Gastroesophageal sphincter (tissue), 4 donors: ENCODE measurements at places on chromosomes 6 and 20. TPM values are rescaled to one million over a fixed set of nuclear protein-coding genes. Genes with fewer than 3 reads are reported as not detected.

- ATAC-seq, result peak; percentile 72
Observed at GRCh38 chr6:35302604-35303241, 5.1 kb downstream of the DEF6 start.

DNA sequence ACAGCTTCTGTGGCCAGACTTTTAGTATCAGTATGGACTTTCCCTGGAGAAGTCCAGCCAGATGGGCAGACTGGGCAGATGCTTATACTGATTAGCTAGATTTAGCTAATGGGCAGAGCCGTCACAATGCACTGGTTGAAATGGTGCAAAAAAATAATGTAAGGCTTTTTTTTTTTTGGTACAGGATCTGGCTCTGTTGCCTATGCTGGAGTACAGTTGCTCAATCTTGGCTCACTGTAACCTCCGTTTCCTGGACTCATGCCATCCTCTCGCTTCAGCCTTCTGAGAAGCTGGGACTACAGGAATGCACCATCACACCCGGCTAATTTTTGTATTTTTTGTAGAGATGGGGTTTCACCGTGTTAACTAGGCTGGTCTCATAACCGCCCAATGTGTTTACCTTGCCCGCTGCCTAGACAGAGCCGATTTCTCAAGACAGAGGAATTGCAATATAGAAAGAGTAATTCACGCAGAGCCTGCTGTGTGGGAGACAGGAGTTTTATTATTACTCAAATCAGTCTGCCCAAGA is 16.4 kb upstream of the KIFC1 start:
- peak; percentile 93 for ATAC-seq

DNA sequence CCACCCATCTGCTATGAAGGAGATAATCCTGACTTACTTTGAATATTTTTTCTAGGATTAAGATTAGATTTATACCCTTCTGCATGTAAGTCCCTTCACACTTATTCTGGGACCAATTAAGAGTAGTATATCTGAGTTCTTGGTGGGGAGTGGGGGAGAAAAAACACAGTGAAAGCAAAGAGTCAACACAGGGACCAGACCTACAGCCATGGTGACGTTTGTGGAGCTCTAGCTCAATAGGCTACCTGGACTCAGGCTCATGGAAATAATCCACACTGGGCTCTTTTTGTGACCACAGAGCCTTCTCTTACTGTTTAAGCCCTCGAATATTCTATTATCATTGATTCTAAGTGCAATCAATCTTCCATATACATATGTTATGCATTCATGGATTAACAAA is 491.4 kb downstream of the LMBRD1 start:
- no peak for ATAC-seq

DNA sequence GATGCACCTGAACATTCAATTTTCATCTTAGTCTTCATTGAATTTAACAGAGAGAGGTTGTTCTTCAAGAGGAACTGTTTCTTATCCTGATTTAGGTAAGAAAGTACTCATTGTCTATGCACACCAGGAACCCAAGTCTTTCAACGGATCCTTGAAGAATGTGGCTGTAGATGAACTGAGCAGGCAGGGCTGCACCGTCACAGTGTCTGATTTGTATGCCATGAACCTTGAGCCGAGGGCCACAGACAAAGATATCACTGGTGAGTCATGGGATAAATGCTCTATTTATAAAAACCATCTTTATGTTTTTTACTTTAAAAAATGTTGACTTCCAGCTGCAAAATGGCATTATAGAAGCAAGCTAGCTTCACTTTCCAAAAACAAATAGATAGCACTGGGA is 10.2 kb downstream of the NQO2 start:
- ATAC-seq, result no peak

GRCh38 chr20:53844259-53844658 is 226.1 kb downstream of the BCAS1 start:
- no peak for ATAC-seq

- no peak for ATAC-seq
Observed at GRCh38 chr6:42460883-42461282, 9.2 kb upstream of the TRERF1 start.

GRCh38 chr6:72250664-72251063 is 364.3 kb downstream of the RIMS1 start:
- no peak for ATAC-seq

DNA sequence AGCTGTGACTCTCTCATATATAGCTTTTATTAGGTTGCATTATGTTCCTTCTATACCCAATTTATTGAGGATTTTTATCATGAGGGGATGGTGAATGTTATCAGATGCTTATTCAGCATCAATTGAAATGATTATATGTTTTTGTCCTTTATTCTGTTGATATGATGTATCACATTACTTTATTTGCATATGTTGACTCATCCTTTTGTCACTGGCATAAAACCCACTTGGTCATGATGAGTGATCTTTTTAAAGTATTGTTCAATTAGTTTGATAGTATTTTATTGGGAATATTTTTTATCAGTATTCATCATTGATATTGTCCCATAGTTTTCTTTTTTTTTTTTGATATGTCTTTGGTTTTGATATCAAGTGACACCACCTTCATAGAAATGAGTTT is 529.9 kb downstream of the MMUT start:
- ATAC-seq, result no peak

DNA sequence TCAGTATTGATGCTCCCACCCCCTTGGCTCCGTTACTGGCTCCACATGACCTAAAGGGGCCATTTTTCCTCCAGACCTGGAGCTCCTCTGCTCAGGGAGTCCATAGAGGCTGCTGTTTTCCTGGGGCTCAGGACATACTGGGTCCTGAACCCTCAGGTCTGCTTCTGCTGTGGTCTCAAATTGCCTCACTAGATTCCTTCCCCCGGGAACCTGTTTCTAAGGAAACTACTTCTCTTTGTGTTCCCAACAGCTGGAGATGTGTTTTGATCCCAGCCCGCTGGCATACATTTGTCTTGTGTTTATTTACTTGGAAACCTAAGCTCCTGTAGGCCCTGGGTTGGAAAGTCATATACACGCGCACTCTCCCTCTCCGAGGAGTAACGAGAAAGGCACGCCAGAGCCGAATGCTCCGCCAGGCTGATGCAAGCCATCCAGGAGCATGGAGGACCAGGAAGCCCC is 222.8 kb downstream of the UST start:
- peak; percentile 83 for ATAC-seq

- peak; percentile 82 for ATAC-seq
Observed at GRCh38 chr20:50724851-50725723, 6.3 kb upstream of the PARD6B start.

DNA sequence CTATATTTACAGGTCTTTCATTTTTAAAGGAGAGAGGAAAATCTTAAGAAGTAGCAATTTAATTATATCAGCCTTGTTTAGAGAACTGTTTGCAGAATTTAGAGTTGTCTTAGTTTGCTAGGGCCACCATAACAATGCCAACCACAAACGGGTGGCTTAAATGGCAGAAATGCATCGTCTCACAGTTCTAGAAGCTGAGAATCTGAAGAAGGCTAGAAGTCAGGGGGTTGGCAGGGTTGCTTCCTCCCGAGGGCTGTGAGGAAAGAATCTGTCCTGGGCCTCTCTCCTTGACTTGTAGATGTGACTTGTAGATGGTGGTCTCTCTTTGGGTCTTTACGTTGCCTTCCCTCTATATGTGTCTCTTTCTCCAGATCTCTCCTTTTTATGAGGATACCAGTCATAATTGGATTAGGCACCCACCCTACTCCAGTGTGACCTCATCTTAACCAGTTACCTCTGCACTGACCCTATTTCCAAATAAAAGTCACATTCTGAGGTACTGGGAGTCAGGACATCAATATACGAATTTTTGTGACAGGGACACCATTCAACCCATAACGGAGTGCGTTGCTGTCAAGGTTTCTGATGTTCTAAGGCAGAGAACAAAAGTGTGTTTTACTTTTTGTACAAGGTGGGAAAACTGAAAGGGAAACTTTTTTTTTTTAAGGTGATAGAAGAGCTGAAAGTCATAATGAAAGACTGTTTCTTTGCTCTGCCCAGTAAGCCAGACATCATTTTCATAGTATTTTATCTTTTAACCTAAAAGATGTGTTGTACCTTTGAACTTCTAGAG is 84.4 kb downstream of the SAMD3 start:
- no peak for ATAC-seq

DNA sequence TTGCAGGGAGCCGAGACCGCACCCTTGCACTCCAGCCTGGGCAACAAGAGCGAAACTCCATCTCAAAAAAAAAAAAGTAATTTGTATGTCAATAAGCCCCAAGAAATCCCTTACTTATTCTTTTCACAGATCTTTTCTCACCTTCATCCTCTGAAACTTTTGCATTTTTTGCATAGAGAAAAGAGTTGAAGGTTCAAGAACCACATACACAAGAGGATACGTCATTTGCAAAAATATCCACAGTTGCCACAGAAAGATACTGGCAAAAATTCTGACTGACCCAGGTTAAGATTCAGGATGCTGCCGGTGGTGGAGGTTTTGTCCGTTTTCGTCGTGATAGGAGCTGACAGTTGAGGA is 94.5 kb downstream of the ZMYND8 start:
- no peak for ATAC-seq

DNA sequence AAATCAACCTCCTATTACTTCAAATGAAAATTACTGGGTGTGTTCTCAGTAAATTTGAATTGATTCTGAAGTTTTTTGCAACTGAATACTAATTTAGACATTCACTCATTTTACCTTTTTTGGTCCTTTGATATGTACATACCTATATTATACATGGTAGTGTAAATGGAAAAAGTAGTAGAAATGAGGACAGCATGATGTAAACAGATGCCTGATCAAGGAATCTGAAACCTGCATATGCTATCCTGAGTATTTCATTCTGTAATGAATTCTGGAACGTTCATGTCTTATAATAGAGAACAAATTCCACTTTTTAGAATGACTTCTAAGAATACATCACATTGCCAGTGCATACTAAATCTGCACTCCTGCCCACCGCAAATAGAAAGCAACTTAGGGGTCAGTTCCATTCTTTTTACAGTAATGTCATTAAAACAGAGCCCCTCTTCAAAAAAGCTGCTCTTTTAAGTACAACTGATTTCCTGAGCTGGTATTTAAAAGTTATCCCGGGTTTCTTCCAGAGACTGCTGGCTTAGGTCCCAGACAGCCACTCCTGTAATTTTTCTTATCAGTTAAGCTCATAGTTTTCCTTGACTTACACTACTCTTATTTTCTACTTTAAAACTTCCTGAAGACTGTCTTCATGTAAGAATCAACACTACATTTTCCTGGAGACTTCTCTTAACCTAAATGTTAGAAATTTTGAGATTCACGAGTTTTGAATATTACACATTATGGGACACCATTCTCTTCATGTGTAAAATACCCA is 48.4 kb downstream of the MAP3K7 start:
- no peak for ATAC-seq

- ATAC-seq, result no peak
Observed at GRCh38 chr20:62357681-62358080, 9.4 kb downstream of the LAMA5 start.

- no peak for ATAC-seq
Observed at GRCh38 chr6:163750431-163751031, 336.0 kb downstream of the QKI start.

- ATAC-seq, result no peak
Observed at GRCh38 chr6:11096109-11096508, 2.5 kb downstream of the SMIM13 start.

DNA sequence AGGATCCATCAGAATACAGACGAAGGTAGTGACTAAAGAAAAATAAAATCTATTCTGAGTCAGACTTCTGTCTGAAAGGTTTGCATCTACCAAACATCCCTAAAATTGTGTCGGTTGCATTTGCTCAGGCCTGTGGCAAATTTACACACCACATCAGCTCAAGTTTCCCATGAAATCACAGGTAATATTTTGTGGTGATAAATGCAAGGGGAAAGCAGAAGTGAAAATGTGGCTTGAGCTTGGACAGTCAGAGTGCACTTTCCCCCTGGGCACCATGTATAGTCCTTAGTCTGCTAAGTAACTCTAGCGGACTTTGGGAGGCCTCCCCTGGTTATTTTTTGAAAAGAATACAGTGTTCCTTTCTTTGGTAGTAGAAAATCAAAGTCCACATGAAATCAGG is 159.1 kb downstream of the PKHD1 start:
- no peak for ATAC-seq

GRCh38 chr6:157974341-157974894 is 7.2 kb upstream of the SYNJ2 start:
- ATAC-seq, result no peak

DNA sequence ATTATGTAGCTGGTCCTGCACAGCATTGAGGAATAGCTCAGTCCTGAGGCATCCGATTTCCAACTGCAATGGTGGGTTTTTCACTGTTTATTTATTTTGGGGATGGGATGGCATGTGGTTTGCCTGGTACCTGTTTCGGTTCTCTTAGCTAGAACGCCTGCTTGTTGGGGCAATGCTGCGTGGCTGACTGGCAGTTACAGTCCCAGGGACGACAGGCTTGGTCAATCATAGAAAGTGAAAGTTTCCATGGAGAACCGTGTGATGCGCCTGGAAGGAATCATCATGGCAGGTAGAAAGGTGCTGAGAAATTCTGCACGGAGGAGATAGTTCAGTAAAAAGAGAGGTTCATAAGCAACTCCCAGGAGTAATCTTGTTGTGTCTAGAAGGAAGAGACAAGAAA is 18.4 kb downstream of the ID4 start:
- no peak for ATAC-seq

GRCh38 chr6:106194949-106195921 is 109.1 kb downstream of the PRDM1 start:
- ATAC-seq, result no peak

DNA sequence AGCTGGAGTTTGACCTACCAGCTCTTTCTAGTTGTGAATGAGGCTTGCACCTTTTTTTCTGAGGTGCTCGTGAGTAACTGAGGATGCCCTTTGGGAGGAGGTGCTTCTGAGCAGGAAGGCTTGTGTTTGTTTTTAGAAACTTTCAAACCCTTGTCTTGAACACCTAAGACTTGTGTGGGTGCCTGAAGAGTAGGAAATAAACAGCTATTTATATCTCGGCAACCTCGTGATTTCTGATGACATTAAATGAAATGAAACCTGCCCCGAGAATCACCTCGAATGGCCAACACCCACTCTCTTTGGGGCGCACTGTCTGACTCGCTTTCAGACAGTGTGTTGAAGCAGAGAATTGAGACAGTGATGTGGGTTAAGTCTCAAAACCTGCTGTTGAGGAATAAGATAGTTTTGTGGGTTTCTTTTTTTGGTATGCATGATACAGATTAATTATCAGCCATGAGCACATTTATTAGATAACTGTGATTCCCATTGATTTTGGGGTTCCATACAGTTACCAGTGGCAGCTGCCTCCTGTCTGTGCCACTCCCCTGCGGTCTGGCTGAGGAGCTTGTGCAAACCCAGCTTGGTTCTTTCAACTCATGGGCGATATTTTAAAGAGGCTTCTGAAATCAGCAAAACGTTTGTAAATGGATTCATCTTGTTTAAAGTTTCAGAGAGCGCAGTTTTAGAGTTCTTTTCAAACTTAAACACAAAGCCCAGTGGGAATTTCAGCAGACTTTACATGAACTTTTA is 8.4 kb downstream of the IRF4 start:
- no peak for ATAC-seq

GRCh38 chr6:145233955-145234354 is 501.4 kb downstream of the EPM2A start:
- no peak for ATAC-seq

RPRD1B gene
- total RNA-seq, result 25.4 TPM

EPM2A gene
- 78.5 TPM for total RNA-seq

CTCFL gene
- not detected for total RNA-seq

TTK gene
- total RNA-seq, result 0.27 TPM

CST2 gene
- total RNA-seq, result not detected

RIN2 gene
- 44.7 TPM for total RNA-seq

LY6G6C gene
- total RNA-seq, result not detected

FAM110A gene
- total RNA-seq, result 2.2 TPM

SIRPA gene
- total RNA-seq, result 30.8 TPM

GSTA1 gene
- total RNA-seq, result not detected

GGTLC1 gene
- total RNA-seq, result not detected

EBF4 gene
- total RNA-seq, result 14.5 TPM
